Lung microvascular endothelial cell (primary cell): ENCODE measurements at places on chromosomes 6 and 20. TPM values are rescaled to one million over a fixed set of nuclear protein-coding genes. Genes with fewer than 3 reads are reported as not detected.

DNA sequence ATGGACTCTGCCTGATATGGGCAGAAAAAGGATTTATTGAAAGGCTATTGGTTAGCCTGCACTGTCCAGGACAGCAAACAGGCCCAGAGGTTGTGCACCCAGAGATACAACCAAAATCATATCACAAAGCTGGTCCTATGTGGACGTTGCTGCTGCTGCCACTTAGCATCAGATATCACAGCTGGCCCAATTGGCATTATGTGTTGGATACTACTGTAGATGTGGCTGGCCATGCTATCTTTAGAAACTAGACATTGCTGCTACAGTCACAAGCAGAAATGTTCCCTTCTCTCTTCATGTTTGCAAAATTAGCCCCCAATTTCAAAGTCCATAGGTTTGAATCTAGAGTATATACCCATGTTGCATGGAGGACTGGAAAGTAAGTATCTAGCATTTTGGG lies 42.2 kb upstream of the CEP85L start:
- no peak for DNase-seq

GRCh38 chr20:62741191-62741691 lies 32.6 kb downstream of the NTSR1 start:
- DNase-seq, result no peak

DNA sequence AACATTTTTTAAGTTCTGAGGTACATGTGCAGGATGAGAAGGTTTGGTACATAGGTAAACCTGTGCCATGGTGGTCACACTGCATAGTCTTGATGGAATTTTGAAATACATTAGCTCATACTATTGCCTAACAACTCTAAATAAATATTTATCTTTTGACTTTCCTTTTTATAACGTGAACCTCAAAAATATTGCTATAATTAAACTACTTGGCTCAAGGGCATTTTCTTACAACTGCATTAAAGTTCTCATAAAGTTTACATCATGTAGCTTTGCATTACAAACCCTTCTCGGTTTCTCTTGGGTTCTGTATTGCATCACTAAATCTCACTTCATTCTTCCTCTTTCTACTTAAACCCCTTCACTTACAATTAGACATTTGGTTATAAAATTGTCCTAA lies 636.0 kb upstream of the PTCHD4 start:
- no peak for DNase-seq

ACSS1 gene
- total RNA-seq, result 7.2 and 13.9 TPM in 2 replicates
